ENCODE measurements at places on chromosomes 2 and 18. TPM values are rescaled to one million over a fixed set of nuclear protein-coding genes. Genes with fewer than 3 reads are reported as not detected.

Gene CMPK2
- total RNA-seq, result 0.95 TPM

Gene SPHKAP
- not detected for total RNA-seq

Gene SYT4
- not detected for total RNA-seq

Gene KLHL29
- total RNA-seq, result 8.0 TPM

Gene UGT1A5
- not detected for total RNA-seq

Gene SOS1
- total RNA-seq, result 40.2 TPM

Gene NTSR2
- not detected for total RNA-seq

Measured in chondrocyte (in vitro differentiated cells).